ENCODE measurements at places on chromosomes 4 and X.

DNA sequence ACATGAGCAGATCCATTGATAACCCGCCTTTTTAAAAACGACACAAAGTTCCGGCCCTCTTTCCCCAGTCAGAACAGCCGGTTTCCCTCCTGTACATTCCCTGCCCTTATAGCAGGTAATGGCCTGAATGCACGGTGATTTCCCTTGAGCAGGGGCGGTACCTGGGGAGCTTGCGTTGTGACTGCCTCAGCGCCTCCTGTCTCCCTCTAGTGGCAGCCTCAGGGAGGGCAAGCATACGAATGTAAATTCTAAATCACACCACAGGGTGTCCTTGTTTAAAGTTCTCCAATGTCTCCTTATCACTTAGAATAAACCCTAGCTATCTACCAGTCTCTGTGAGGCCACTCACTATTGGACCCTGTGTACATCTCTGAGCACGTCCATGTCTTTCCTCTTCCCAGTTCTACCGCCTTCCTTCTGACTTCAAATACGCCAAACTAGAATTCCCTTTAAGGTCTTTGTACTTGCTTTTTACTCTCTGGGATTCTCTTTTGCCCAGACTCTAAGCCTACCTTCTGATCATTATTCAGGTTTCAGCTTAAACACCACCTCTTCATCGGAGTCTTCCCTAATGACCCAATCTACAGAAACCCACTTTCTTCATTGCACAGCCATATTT is 18.4 kb upstream of the LDB2 start:
- no peak for DNase-seq

DNA sequence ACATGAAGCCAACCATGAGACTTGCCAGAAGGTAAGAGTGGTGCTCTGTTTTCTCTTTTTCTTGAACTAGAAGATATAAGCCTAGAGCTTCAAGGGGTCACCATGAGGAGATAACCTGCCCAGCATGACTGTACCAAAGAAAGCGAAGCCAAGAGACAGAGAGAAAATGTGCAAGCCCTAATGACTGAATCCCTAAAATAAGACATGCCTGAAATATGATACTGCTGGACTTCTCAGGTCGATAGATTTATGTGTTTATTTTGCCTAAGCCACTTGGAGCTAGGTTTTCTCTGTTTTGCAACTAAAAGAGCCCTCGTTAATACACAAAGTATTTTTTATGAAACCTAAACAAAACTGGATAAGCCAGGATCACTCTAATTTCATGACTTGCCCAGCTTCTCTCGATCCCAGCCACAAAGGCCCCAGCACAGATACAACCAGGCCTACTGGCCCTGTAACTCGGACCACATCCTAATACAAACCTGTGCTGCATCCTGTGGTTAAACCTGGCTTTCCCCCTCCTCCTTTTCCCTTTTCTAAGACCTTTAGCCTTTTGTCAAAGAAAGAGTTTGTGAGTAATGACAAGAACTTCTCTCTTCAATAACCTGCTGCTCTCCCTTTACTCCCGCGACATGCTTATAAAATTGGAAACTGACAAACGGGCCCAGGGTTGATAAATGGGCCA is 185.8 kb downstream of the APBB2 start:
- no peak for DNase-seq

- DNase-seq = no peak
Measured at GRCh38 chr4:153218961-153219360, 14.7 kb downstream of the TRIM2 start.

GRCh38 chrX:13747836-13748235 is 13.3 kb downstream of the OFD1 start:
- DNase-seq = no peak

GRCh38 chr4:10581022-10581421 is 103.5 kb downstream of the CLNK start:
- DNase-seq = no peak

All from NCI-H2171 (cell line).